ENCODE measurements at places on chromosomes 12 and 14. TPM values are rescaled to one million over a fixed set of nuclear protein-coding genes. Genes with fewer than 3 reads are reported as not detected.

DNA sequence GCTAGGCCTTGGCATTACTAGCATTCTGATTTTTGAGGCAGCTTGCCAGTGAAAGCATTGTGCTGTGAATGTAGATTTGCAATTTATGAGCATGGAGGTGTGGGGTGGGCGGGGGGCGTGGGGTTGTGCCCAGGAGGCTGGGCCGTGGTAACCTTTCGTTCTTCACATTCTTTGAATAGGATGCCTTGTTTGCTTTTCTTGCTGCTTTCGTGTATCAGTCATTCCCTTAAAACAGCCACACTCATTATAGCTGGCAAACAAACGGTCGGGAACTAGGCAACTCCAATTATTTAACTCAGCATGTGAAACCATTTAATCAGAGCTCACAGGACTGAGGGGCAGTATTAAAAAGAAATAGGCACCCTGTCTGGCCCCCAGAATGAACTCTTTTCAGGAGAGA is 115.9 kb upstream of the PELI2 start:
- no peak for DNase-seq

- DNase-seq, result no peak
These were observed 107.0 kb downstream of the HELB start for GRCh38 chr12:66409195-66409871.

- peak; percentile 31 for DNase-seq
These were observed 620 bp downstream of the TMTC1 start for GRCh38 chr12:29782871-29783772.

- no peak for DNase-seq
These were observed 380.1 kb upstream of the KITLG start for GRCh38 chr12:88960213-88960878.

DNA sequence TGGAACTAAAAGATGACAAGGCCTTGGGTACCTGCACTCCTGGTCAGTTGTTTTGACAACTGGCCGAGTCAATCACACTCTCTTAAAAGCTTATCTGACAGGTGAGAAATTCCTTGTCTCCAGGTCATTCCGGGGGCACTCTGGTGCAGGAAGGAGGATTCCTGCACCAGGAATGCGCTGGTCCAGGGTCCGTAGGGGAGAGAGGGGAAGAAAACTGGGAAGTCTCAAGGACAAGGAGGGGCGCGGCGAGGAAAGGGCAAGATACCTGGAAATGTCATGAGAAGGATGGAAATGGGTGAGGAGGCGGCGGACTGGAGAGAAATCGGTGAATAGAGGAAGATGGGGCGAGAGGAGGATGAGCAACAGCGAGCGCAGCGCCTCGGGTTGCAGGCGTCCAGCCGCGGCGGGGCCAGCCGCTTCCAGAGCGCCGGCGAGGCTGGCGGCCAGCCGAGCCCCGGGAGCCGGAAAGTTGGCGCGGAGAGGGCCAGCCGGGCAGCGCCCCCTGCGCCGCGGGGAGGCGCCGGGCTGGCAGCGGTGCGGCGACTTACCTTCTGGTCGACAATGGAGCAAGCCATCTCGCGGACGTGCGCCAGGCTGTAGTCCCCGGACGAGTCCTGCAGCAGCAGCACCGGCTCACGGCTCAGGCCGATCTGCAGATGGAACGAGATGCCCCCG is 809 bp downstream of the PRKD1 start:
- peak; percentile 38 for DNase-seq

DNA sequence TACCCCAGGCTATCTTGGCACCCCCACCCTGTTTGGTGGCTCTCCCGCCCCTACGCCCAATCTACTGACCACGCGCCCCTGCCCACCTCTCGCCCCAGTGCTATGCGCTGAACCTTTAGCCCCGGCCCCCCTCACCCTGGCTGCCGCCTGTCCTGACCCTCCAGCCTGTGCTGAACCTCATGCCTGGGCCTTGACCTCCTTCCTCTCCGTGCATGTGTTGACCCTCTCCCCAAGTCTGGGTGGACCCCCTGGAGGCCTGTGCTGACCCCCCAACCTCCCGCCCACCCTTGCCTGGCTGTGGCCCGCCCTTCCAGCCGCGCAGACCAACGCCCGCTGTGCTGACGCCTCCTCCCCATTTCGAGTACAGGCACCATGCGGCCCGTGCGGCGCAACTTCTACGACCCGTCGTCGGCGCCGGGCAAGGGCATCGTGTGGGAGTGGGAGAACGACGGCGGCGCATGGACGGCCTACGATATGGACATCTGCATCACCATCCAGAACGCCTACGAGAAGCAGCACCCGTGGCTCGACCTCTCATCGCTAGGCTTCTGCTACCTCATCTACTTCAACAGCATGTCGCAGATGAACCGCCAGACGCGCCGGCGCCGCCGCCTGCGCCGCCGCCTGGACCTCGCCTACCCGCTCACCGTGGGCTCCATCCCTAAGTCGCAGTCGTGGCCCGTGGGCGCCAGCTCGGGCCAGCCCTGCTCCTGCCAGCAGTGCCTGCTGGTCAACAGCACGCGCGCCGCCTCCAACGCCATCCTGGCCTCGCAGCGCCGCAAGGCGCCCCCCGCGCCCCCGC is 20.7 kb downstream of the DTX1 start:
- no peak for DNase-seq

DNA sequence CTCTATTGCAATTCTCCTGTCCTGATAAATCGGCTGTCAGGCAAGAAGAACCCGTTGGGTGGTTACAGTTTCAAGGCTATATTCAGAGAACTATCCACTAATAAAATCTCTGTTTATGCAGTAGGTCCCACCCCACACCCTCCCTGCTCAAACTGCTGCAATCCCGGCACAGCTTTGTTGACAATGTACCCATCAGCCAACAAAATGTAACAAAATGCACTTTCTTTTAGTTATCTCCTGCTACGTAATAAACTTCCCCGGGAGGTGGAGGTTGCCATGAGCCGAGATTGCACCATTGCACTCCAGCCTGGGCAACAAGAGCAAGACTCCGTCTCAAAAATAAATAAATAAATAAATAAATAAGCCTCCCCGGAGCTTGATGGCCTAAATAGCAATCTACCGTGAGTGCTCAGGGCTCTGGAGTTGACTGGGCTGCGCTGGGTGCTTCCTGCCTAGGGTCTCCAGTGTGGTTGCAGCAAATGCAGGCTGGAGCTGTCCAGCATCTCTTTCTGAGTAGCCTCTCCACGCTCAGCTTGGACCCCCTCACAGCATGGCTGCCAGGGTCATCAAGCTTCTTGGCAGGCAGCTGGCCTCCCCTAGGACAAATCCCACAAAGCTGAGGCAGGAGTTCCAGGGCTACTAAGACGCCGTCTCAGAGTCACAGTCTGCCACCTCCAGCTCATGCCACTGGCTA is 43.2 kb upstream of the FBRSL1 start:
- no peak for DNase-seq

DNA sequence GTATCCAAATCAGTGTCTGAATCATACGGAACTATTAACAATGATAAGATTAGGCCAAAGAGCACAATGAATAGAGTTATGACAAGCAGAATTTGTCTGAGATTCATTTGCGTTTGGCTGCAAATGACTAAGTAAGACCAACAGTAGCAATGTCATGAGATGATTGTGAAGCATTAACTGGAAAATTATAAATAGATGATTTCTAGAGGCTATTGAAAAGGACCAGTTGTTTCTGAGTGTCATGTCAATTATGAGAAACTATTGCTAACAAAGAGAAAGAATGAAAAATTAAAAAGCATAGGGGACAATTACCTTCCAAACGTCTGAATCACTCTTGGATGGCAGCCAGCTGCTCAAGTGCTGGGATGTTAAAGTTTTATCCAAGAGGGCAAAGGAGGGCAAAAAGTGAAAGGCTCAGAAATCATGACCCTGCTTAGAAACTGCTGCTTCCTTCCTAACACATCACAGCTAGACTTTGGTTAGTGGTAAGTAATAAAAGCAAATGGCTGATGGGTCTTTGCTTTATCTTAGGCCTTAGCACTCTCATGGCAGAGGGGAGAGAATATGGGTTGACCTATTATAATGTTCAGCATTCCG is 89.0 kb downstream of the AKAP6 start:
- DNase-seq, result no peak

DNA sequence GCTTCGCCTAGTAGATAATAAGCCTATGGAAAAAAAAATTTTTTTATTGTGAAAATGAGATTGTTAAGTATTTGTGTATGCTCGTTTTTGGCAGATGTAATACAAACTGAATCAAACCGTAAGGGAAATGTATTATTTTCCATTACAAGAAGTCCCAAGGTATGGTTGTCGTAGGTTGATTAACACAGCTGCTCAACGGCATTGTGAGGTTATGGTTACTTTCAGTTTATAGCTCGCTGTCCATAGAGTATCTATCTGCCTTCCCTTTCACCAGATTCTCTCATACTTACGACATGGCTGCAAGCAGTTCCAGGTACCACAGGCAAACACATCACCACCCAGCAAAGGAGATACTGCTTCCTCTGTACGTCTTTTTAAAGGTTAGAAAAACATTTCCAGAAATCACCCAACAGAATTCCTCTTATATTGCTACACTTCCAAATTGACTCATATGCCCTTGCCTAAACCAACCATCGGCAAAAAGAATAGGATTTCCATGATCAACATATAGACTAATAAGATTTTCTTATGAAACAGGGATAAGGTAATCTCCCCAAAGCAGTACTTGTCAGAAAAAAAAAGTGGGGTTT is 338.6 kb downstream of the SYT1 start:
- no peak for DNase-seq

DNA sequence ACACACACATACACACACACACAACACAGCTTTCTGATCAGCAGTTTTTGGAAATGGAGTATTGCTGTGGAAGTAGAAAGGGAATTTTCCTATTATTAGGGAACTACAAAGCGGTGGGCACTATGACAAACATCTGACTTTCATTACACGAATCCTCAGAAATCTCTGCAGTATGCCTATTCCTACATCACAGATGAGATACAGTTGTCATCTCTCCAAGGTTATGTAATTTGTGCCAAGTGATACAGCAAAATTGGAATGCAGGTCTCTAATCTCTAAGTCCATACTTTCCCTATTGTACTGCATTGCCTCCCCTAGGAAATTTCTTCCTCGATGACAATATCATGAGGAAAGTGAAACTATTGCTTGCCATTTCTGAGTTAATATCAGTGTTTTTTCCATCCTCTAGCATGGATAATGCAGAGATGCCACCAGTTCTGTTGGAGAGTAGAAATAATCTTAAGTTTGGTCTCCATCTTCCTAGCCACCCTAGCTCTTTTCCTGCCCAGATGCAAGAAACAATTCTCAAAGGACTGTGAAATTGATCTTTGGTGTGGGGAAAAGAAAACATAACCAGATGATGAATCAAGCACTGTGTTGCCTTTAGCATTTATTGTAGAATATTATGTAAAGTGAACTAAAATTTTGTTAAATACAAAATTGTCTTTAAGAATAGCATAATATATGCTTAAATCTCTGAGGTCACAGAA is 94.7 kb downstream of the ERGIC2 start:
- DNase-seq, result no peak

DNA sequence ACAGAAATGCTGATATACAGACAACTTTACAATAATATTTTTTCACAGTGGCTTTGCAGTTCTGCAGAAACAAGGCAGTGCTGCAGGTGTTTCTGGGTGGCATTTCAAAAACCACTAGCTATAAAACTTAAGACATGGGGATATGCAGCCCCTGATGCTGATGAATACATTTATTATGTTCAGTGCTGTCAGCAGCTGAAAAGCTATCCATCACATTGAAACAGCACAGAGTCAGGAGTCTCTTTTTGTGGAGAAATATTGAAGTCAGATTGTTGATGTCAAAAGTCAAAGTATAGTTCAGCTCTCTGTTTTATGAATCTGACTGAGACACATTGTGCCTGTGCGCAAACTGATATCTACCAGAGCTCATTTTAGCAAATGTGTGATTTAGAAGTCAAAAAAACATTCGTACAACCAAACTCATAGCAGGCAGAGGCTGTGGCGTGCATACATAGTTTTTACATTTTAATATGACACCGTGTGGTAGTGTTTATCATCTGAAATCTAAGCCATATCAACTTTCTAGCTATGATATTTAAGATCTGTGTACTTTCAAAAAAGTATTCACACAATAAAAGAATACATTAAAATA is 467.6 kb downstream of the PRKD1 start:
- no peak for DNase-seq

GRCh38 chr12:3629057-3629830 is 123.7 kb downstream of the CRACR2A start:
- no peak for DNase-seq

DNA sequence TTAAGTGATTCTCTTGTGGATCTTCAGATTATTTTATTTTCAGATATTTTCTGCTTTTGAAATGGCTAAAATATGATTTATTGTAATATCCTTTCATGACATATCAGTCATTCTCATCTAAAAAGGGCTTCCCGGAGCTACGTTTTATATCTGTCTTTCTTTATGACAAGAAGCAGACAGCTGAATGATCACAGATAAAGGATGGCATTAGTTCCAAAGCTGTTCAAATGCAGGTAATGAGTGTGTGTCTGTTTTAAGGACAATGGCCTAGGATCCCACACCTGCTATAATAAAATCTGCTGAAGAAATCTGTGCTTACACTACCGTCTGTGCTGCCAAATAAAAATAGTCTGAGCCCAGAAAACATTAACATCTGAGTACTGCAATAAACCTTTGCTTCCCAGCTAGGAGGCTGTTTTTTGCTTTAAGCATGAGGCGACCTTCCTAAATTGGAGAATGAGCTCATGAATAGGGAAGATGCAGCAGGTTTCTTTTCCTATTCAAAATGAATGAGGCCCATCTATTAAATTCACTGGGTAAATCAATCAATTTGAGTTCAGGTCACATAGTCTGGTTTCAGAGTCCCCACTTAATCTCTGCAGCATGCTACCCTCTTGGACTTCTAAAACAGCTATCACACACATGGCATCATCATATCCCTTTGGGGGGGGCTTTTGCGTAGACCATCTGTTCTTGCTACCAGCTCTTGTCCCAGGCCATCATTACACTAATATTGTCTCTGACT is 498.5 kb downstream of the NELL2 start:
- DNase-seq, result no peak

DNA sequence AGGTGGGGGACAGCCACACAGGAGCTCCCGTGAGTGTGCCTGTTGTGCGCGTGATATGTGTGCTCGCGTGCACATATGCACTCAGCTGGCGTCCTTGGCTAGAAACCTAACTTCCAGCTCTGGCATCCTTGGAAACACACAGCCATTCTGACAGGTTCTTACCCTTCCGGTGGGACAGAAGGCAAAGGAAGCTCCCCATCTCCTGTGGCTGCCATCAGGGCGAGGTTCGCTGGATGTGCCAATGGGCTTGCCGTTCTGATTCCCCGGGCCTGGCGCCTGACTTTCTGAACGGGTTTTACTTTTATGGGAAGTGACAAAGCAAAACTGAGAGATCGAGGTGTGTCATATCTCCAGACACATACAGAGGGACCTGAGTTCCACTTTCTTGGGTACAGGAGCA is 124.7 kb downstream of the PAPOLA start:
- DNase-seq, result no peak

Gene PDE3A
- 83.9 TPM for total RNA-seq

Gene CD9
- total RNA-seq, result 452 TPM

Gene CFL2
- 6.5 TPM for total RNA-seq

Gene DEPDC4
- total RNA-seq, result 1.1 TPM

Measured in mucosa of descending colon (tissue), 3 donors.